ENCODE measurements at places on chromosomes 2 and 18. TPM values are rescaled to one million over a fixed set of nuclear protein-coding genes. Genes with fewer than 3 reads are reported as not detected.

The KCNG2 gene
- total RNA-seq: 0.08 TPM

The PRKAG3 gene
- not detected for total RNA-seq

The DOK6 gene
- 1.0 TPM for total RNA-seq

The BCL11A gene
- 0.50 TPM for total RNA-seq

The ABHD1 gene
- 0.09 TPM for total RNA-seq

The C2orf78 gene
- not detected for total RNA-seq

The CNTNAP5 gene
- total RNA-seq: not detected

The CNGA3 gene
- total RNA-seq: not detected

The COLEC11 gene
- total RNA-seq: 31.0 TPM

The HOXD10 gene
- total RNA-seq: not detected

The SNRPD1 gene
- total RNA-seq: 10.7 TPM

The RAPGEF4 gene
- 18.2 TPM for total RNA-seq

The C2orf15 gene
- 0.33 TPM for total RNA-seq

The ARL5A gene
- total RNA-seq: 26.3 TPM

The TGFA gene
- total RNA-seq: 2.9 TPM

The RTP5 gene
- under 0.01 TPM for total RNA-seq

The IGFBP5 gene
- 2.3 TPM for total RNA-seq

The CCDC148 gene
- total RNA-seq: 0.25 TPM

The CXCR4 gene
- total RNA-seq: 5.0 TPM

The CREG2 gene
- not detected for total RNA-seq

The HOXD9 gene
- not detected for total RNA-seq

The PREPL gene
- total RNA-seq: 14.0 TPM

The AKAIN1 gene
- not detected for total RNA-seq

The CTIF gene
- 10.6 TPM for total RNA-seq

The ICA1L gene
- total RNA-seq: 1.7 TPM

The RAB6C gene
- not detected for total RNA-seq

The NTSR2 gene
- not detected for total RNA-seq

The IL37 gene
- total RNA-seq: not detected

The LBH gene
- total RNA-seq: 50.8 TPM

The COL6A3 gene
- 24.9 TPM for total RNA-seq

The ANO7 gene
- 0.25 TPM for total RNA-seq

The SPEG gene
- 0.75 TPM for total RNA-seq

The HOXD8 gene
- 0.19 TPM for total RNA-seq

The ZNF24 gene
- total RNA-seq: 30.3 TPM

The LIMS3 gene
- total RNA-seq: 0.75 TPM

The GCG gene
- total RNA-seq: not detected

The DGUOK gene
- 24.4 TPM for total RNA-seq

The FAP gene
- 0.42 TPM for total RNA-seq

The LYPD1 gene
- total RNA-seq: 0.47 TPM

The HOXD1 gene
- not detected for total RNA-seq

The ABCG8 gene
- total RNA-seq: 16.8 TPM

The RNF138 gene
- 13.0 TPM for total RNA-seq

Data from liver (tissue), 10 donors.